ENCODE measurements at places on chromosomes 13 and 19.

- no peak for DNase-seq
Measured at GRCh38 chr19:845707-846521, 5.1 kb downstream of the PRTN3 start.

GRCh38 chr13:37148501-37148900 is 43.0 kb upstream of the CSNK1A1L start:
- peak; percentile 44 for DNase-seq

- DNase-seq = peak; percentile 47
Measured at GRCh38 chr13:36919171-36919832, 736 bp downstream of the SMAD9 start.

- DNase-seq = peak; percentile 82
Measured at GRCh38 chr13:75139291-75139690, 342.7 kb downstream of the TBC1D4 start.

DNA sequence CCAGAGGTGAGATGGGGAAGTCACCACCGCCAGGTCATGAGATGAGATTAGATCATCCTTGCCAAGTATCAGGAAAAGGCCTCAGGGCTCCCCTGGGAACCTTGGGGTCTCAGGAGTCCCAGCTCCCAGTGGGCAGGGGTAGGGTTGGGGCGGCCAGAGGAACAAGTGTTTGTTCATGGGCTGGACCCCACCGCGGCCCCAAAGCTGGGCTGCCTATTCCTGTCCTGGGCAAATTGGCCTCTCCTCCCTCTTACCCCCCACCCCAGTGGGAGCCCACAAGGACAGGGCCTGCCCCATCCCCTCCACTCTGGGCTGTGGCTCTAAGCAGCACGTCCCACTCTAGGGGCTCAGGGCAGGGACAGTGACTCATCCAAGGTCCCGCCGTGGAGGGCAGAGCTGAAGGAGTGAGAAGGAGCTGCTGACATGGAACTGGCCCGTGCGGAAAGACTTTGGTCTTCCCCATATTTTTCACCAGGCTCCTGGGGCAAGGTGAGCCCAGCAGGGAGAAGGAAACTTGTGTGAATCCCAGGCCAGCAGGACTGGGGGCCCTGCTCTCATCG is 4.0 kb upstream of the HCN2 start:
- DNase-seq = peak; percentile 34

- DNase-seq = no peak
Measured at GRCh38 chr13:74027161-74027779, 106.9 kb downstream of the KLF12 start.

DNA sequence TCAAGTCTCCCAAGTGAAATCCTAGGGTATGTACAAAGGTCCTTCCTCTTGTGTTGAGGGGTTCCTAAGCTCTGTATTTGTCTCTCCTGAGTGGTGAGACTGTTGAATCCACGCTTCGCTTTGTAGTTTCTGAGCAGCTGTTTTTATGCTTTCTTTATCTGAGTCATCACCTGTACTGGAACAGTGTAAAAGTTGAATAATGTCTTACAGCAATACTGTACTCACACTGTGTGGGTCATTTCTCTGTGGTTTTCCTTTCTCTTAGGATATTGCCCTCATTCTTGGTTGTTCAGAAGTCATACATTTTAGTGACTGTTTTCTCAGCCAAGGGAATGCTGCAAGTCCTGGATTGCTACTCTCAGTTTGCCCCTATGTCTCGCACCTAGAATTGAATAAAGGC is 1596.6 kb downstream of the SLITRK5 start:
- DNase-seq = no peak

DNA sequence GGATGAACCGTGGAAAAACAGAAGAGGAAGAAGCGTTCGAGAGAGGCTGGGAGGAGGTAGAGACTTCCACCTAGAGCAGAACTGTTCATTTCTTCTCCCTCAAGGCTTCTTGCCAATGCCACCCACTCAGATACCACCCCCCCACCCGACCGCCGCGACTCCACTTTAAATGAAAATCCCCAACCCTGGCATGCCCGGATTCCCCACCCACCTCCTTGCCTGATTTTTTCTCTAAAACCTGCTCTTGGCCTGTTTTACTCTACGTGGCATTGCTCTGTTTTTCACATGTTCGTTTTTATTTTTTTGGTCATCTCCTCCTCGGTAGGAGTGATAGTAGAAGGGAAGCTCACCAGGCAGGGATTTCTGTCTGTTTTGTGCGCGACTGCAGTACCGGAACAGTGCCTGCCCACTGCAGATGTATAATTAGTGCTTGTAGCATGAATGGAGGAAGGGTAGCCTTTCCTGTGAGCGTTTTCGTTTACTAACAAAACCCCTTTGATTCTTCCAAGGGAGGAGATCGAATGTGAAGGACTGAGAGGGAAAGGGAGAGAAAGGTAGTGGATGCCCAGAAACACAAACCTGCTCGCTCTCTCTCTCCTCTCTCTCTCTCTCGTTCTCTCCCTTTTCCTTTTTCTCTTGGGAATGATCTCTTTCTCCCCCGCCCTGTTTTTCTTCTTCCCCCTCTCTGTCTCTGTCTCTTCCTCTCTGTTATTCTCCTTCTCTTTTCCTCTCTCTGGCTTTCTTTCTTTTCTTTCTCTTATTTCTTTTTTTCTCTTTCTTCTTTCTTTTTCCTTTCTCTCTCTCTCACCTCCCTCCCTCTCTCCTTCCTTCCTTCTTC is 2.2 kb downstream of the CD70 start:
- no peak for DNase-seq

- DNase-seq = no peak
Measured at GRCh38 chr13:58852076-58852475, 1220.5 kb downstream of the PCDH17 start.

- DNase-seq = no peak
Measured at GRCh38 chr19:50258918-50259372, 55.5 kb downstream of the MYH14 start.

DNA sequence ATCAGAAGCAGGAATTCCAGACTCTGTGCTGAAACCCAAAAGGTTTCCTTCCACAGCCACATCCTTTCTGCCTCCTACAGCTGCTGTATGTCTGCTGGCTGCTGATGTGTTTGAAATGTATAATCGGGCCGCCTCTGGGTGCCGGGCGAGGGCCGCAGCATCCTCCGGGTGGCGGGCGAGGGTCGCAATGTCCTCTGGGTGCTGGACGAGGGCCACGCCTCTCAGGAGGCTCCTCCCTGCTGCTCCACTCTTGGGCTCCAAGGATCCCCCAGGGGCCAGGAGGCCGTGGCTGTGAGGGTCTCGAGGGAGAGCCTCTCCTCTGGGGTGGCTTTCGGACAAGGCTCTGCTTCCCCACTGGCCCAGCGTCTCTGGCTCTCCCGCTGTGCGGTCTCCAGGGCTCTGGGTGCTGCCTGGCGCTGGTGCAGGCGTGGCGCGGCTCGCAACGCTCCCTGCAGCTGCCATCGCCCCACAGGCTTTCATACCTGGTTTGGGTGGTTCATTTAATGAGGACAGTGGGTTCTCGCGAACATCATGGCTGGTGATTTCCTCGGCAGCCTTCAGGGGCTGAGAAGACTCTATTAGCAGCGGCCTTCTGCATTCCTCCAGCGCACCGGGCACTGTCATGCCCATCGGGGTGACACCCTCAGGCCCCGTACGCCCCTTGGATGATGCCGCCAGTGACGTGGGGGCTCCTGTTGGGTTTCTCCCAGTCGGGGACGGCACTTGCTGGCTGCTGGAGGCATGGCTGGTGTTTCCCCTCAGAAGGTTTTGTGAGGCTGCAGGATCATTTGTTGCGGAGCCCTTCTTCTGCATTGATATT is 41.8 kb upstream of the GRTP1 start:
- no peak for DNase-seq

DNA sequence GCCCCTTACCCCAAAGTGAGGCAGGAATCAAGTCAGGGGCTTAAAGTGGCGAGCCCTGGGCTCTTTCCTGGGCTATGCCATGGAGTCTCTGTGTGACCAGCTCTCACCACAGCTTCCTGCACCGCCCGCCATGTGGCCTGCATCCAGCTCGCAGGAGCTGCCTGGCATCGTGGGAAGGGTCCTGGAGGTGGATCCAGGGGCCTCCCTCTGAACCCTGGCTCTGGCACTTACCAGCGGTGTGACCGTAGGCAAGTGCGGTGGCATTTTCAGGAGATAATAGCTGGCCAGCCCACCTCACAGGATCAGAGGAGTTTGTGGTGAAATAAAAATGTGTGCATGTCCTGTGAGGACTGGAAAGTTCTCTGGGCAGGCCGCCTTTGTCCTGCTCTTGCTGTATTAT is 26.0 kb downstream of the DHRS12 start:
- no peak for DNase-seq

DNA sequence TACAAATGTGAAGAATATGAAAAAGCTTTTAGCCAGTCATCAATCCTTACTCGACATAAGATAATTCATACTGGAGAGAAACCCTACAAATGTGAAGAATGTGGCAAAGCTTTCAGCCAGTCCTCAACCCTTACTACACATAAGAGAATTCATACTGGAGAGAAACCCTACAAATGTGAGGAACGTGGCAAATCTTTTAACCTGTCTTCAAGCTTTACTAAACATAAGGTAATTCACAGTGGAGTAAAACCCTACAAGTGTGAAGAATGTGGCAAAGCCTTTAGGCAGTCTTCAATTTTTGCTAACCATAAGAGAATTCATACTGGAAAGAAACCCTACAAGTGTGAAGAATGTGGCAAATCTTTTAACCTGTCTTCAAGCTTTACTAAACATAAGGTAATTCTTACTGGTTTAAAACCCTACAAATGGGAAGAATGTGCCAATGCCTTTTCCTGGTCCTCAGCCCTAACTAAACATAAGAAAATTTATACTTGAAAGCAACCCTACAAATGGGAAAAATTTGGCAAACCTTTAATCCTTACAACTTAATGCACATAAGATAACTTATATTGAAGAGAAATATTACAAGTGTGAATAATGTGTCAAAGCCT is 74.1 kb upstream of the ZNF681 start:
- DNase-seq = no peak

GRCh38 chr19:4210166-4210731 is 19.1 kb upstream of the EBI3 start:
- DNase-seq = no peak

DNA sequence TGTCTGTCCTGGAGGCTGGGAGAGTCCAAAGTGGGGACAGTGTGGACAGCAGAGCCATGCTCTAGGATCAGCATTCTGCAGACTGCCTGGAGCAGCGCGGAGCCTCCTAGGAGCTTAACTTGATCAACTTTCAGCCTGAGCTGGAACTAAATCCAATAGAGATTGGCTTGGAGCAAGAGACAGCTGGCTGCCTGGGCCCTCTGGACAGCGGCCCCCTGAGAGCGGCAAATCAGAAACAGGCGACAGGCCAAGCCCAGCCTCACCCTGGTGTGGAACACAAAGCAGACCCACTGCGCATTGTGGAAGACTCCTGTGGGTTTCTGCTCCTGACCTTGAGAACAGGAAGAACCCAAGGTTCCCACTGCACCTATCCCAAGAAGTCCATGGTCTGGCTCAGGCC is 462.2 kb downstream of the TSHZ3 start:
- DNase-seq = no peak

- peak; percentile 10 for DNase-seq
Measured at GRCh38 chr13:59360108-59360507, 803.6 kb downstream of the DIAPH3 start.

- DNase-seq = peak; percentile 95
Measured at GRCh38 chr19:49712397-49712859, 21.5 kb downstream of the CPT1C start.

DNA sequence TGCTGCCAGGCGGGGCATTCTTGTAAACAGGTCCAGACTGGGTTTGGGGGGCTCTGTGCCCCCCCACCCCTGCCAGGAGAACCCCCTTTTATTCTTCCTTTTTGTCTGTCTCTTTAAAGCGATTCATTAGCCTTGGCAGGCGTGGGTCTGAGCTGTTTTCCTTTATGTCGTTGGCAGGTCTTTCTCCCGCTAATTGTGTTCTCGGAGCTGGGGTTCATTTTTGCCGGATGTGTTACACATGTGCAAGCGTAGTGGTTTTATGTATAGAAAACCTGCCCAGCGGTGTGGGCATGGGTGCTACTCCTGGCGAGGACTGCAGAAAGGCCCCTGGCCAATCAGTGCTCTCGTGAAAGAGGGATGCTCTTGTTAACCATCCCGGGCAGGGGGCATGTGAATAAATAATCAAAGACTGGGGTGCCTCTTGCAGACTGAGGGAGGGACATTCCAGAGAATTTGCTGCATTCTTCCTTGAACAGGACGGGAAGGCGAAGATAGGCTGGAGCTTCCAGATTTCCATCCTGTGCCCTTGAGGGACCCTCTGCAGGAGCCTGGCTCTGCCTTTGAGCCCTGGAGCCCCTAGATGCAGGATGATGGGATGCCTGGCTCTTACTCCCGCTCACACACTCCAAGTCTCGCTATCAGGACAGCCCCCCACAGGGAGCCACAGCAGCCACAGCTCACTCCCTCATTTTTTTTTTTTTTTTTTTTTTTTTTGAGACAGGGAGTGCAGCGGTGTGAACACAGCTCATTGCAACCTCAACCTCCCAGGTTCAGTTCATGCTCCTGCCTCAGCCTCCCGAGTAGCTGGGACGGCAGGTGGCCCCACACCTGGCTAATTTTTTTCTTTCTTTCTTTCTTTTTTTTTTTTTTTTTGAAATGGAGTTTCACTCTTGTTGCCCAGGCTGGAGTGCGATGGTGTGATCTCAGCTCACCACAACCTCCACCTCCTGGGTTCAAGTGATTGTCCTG is 14.1 kb downstream of the CARM1 start:
- DNase-seq = peak; percentile 34

DNA sequence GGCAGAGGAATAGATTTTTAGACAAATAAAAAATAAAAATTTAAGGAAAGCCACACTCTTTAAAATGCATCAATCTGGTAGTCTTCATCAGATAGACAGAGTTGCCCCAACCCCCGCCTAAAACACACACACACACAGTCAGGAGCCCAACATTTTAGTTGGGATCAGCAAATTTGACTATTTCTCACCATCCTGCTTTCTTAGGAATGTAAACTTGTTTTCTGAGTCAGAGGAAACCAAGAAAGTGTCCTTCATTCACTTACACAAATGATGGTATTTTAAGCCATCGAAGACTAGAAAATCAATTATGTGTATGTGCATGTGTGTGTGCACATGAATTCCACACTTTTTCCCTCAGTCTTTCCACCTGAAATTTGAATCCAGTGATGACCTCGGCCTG is 1657.5 kb downstream of the SLITRK1 start:
- DNase-seq = no peak

DNA sequence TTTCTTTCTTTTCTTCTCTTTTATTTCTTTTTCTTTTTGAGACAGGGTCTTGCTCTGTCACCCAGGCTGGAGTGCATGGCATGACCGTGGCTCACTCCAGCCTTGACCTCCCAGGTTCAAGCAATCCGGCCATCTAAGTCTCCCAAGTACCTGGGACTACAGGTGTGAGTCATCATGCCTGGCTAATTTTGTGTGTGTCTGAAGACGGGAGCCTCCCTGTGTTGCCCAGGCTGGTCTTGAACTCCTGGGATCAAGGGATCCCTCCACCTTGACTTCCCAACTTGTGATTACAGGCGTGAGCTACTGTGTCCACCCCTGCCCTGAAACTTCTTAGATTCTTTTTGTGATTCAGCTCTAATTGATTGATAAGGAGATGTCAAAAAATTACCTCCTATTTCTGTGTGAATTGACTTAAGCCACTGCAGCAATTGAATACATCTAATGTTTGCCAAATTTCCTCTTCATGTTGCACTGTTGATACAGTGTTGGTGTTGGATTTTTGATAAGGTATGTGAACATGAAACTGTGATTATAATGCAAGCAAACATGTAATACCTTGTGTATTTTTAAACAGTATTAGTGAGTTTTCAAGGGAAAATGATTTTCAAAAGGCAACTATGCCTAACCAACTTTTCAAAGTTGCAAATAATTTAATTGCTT is 22.6 kb downstream of the KLF5 start:
- no peak for DNase-seq
